ENCODE measurements at places on chromosomes 16 and 17.

DNA sequence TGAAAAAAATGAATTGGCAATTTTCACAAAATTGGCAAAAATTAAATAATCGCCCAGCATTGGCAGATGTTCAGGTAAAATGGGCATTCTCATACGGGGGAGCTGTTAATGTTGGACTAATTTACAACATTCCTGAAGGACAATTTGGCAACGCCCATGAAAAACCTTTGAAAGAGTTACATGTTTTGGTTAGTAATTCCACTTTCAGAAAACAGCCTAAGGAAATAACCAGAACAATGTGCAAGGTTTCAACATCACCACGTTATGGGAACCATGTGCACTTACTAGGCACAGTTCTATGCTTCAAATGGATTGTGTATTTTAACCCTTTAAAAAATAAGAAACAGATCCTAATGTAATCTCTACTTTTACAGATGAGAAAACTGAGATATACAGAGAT lies 62.7 kb downstream of the CDYL2 start:
- DNase-seq = no peak

GRCh38 chr16:24729951-24730815 lies 732 bp downstream of the TNRC6A start:
- peak; percentile 39 for DNase-seq

DNA sequence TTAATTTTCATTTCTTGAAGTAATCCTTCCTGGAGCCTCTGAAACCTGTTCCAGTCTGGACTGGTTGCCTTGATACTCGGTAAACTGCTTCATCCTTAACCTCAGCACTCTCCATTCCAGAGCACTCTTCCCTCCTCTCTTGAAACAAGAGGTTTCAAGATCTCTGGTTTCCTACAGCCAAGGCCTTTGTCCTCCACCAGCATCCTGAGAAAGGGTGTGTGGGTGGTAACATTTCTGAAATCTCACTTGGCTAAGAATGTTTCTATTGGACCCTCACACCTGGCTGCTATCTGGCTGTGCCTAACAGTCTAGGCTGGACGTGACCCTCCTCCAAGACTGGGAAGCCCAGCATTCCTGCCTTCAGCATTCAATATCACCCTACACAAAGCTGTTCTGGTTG lies 99.7 kb downstream of the CYTH1 start:
- DNase-seq = peak; percentile 12

DNA sequence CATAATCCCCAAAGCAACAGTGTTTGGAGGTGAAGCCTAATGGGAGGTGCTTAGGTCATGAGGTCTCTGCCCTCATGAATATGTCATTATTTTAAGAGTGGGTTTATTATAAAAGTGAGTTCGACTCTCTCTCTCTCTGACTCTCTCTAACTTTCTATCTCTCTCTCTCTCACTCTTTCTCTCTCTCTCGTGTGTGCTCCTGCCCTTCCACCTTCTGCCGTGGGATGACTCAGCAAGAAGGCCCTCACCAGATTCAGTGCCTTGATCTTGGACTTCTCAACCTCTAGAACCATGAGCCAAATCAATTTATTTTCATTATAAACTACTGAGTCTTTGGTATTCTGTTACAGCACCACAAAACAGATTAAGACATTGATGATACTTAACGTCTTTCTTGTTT lies 53.7 kb upstream of the TANC2 start:
- DNase-seq = no peak

All from dermis blood vessel endothelial cell (primary cell).